ENCODE measurements at places on chromosomes 1 and 21.

- DNase-seq: no peak
These were observed 51.2 kb downstream of the TRAF5 start for GRCh38 chr1:211377539-211378450.

- DNase-seq: no peak
These were observed 5.7 kb downstream of the VAMP4 start for GRCh38 chr1:171736196-171736595.

DNA sequence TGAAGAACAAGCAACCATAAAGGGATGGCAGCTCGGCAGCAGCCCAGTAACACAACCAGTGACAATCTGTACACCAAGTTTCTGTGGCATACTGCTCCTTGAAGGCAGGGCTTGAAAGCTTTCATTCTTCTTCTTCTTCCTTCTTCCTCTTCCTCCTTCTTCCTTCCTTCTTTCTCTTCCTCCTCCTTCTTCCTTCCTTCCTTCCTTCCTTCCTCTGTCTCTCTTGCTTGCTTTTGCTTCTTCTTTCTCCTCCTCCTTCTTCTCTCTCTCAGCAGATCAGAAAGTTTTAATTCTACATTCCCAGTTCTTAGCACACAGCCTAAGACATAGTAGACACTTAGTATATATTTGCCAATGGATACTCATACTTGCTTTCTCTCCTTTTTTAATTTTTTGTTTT lies 95.9 kb downstream of the GLUL start:
- DNase-seq: no peak

DNA sequence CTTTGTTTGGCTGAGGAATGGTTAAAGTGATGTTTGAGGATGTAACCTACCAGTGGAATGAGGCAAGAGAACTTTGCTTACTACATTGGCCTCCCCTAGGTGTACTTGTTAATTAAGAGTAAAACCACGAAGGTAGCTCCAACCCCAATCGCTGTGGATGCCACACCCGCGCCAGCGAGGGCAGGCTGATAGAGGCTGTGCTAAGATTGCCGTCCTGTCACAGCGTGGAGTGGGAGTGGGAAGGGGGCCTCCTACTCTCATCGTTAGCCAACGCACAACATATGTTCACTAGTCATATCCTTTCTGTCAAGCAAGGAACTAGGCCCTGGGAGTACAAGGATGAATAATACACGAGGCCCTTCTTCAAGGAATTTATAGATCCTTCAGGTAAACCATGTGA lies 99.6 kb downstream of the RUNX1 start:
- DNase-seq: no peak

GRCh38 chr1:195335541-195335940 lies 1272.7 kb downstream of the KCNT2 start:
- DNase-seq: no peak

- DNase-seq: no peak
These were observed 44.0 kb downstream of the NTNG1 start for GRCh38 chr1:107184888-107185287.

GRCh38 chr1:1619917-1620361 lies 4.6 kb downstream of the MIB2 start:
- DNase-seq: peak; percentile 78

- DNase-seq: no peak
These were observed 704 bp downstream of the WDR4 start for GRCh38 chr21:42878678-42878992.

DNA sequence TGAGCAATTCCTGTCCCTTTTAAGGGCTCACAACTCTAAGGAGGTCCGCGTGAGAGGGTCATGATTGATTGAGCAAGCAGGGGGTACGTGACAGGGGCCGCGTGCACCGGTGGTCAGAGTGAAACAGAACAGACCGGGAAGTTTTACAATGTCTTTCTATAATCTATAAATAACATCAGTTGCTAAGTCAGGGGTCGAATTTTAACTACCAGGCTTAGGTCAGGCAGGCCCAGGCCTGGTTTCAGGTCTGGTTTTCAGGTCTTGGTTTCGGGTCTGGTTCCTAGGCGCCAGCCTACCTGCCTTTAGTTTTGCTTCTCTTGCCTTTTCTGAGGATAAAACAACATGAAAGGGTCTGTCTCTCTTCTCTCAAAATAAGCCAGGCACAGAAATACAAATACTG lies 476.0 kb upstream of the CAMK1G start:
- DNase-seq: no peak

DNA sequence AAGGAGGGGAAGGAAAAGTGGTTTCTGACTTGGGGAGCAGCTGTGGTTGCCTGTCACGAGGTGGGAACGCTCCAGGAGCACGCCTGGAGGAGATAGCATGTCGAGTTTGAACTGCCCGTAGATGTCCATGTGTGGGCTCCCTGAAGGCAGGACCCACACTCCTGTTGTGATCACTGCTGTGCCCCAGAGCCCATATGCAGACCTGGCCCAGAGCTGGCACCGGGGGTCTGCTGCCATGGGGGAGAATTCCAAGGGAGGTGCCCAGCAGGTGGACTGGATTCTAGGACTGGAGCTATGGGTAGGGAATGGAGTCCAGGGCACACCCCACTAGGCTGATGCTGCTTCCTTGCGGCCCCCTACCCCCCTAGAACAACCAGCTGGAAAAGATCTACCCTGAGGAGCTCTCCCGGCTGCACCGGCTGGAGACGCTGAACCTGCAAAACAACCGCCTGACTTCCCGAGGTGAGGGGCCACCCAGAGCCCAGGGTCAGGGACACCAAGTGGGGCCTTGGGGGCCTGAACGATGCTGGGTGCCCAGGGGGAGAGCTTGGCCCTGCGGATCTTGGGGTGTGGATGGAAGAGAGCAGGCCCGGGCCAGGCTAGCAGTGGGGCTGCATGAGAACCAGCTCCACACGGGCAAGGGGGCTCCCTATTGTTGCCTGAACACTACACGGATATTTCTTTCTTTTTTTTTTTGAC lies 9.3 kb downstream of the PODN start:
- no peak for DNase-seq

- DNase-seq: no peak
These were observed 28.8 kb upstream of the CDCA8 start for GRCh38 chr1:37663426-37664000.

DNA sequence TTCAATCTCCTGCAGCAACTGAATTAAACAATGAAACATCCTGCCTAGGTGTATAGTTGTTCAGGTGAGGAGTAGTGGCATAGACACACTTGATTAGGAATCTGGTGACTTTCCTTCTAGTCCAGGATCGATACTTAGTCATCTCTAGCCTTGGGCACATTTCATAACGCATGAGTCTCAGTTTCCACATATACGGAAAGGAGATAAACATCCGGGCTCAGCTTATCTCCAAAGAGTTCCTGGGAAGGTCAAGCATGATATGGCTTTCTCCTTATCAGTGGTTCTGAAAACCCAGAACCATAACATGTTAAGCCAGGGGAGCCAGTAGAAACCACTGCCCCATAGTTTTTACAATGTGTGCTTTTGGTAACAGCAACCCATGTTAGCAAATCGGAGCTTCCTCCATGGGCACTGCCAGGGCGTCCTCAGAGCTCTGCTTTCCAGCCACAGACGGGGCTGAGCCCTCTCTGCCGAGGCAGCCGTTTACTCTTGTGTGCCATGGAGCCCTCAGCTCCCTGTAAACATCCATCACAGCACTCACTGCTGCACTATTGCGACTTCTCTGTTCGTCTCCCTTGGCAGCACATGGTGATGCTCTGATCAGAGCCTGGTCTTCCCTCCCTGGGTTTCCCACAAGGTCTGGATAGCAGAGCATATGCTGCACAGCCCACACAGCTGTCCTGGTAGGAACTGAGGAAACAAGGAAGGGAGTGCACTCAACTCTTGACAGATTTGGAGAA lies 34.6 kb downstream of the RUNX1 start:
- no peak for DNase-seq

DNA sequence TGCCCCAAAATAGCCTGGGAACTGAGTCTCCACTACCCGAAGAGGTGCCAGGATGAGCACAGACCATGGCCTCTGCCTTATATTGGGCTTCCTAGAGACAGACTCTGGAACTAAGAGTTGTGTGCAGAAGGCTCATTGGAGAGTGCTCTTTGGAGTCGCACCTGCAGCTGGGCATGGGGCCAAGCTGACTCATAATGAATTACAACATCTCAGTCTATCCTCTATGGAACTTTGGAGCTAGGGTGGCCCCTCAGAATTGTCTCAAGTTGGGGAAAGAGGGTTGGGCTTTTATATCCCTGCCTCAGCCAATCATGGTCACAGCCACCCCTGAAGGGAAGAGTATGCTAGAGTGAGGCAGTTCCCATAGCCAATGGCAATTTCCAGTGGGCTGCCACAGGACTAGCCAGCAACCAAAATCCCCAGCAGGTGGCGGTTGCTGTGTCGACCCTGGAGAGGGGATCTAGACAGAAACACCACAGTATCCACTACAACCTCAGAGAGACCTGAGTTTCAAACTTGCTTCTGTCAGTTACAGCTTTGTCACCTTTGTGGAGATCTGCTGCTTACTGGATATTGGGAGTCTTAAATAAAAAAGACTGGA lies 93.8 kb downstream of the DMRTA2 start:
- no peak for DNase-seq

DNA sequence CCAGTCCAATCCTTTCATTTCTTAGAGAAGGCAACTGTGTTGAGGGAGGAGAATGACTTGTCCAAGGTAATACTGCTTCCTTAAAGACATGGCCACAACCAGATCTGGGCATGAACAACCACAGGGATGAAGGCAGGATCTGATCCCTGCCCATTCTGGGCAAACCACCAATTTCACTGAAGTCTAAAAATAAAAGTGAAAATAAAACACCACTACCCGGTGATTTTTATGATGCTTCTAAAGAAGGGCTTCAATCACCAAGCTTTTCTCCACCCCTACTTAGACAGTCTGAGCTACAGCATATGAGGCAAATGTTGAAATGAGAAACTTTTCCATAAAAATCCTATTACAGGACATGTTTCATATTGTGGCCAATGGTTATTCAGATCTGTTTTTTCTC lies 133.0 kb downstream of the PTPN14 start:
- DNase-seq: no peak

GRCh38 chr1:204647114-204647804 lies 38.3 kb downstream of the LRRN2 start:
- DNase-seq: peak; percentile 65

- DNase-seq: no peak
These were observed 4.0 kb downstream of the S100A7A start for GRCh38 chr1:153420306-153420705.

- DNase-seq: no peak
These were observed 10.0 kb upstream of the B4GALT3 start for GRCh38 chr1:161187311-161187710.

- DNase-seq: no peak
These were observed 38.0 kb upstream of the PTGFRN start for GRCh38 chr1:116871779-116872146.

GRCh38 chr1:99680270-99680669 lies 34.4 kb downstream of the PALMD start:
- no peak for DNase-seq

DNA sequence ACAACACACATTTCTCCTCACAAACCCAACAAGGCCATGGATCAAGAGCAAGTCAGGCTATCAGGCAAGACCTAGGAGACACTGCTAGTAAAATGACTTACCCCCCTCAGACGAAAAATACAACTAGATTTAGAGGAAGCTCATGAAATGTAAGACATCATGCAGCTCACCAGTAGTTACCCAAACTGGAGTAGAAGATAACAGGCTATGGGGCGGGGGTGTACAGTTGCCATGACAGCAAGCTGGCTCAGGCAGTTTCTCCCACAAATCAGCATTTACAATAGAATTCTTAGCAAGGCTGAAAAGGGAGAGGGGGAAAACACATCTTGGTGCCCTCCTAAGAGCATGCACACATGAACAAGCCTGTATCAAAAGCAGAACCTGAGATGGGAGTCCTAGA lies 13.9 kb downstream of the TPM3 start:
- no peak for DNase-seq

DNA sequence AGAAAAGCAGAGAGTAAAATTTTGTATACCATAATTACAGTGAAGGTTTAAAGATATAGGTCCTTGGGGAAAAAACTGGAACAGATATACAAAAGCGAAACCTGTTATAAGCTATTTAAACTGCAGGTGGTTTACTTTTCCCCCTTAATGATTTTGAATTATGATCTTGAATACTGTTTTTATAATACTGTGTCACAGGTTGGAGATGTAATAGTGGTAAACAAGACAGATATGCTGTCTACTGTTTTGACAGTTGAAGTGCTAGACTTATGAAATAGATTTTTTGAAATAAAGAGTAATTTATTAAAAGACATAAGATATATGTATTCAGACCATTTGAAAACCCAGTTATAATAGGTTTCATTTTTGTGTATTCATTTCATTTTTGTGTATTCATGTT lies 129.4 kb downstream of the CD247 start:
- DNase-seq: no peak

DNA sequence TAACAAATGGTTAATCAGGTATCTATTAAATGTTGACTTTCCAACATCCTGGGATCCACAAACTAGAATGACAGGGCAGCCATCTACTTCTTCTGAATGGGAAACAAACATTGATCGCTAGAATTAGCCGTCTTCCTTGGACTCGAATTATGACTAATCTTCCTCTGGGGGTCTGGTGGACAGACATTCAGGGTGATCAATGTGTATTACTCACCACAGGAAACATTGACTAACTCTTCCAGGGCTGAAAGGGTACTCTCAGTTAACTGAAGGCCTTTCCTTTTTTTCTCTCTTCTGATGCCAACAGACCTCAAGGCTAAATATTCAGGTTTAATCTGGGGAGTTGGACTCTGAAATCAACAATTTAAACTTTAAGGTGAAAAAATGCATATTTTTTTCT lies 9.5 kb downstream of the NOL9 start:
- no peak for DNase-seq

- DNase-seq: no peak
These were observed 53.5 kb downstream of the FOXD2 start for GRCh38 chr1:47491341-47491753.

DNA sequence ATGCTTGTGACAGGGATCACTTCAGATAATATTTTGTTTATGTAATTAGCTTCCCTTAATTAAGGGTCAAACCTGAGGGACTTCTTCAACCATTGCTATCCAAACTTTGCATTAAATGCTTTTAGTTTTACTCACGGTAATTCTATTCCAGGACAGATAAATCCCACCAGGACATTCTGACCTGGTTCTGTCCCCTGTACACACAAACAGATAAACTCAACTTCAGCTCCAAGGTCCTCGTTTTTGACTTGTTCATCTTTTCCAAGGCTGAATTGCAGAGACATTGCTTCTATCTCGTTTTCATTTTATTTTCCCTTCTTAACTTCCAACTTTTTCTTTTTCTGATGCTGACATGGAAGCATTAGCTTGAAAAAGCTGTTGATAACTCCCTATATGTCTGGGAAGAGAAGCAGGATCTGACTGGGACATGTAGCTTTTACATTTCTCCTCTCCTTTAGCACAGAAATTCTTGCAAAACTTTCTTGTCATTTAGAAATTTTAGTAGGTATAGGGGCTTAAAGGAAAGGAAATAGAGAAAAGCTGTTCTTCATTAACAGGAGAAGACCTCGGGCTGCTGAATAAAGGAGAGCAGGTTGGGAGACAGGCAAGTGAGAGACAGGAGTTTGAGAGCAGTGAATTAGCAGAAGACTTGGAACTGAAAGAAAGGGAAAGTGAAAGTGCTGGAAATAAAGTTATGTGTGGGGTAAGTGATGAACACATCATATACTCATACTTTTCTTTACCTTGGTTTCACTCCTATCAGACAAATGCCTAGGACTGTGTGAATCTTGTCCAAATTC lies 231.7 kb upstream of the B3GALT2 start:
- no peak for DNase-seq
